Substantia nigra (tissue), 51 donors: ENCODE measurements at places on chromosomes 2 and 18.

DNA sequence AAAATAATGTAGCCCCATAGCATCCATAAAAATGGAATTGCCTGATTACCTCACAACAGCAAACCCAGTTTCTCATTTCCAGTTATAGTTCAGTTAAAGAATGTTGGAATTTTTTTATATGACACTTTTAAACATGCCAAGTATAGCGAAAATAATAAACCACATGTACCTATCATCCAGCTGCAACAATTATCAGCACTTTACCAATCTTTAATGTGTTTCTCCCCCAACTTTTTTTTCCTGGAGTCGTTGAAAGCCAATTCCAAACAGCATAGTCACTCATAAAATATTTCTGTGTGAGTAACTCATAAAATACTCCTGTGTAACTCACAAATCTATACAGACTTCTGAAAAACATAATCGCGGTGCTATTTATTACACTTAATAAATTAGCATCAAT is 38.1 kb downstream of the SMAD4 start:
- no peak for DNase-seq

DNA sequence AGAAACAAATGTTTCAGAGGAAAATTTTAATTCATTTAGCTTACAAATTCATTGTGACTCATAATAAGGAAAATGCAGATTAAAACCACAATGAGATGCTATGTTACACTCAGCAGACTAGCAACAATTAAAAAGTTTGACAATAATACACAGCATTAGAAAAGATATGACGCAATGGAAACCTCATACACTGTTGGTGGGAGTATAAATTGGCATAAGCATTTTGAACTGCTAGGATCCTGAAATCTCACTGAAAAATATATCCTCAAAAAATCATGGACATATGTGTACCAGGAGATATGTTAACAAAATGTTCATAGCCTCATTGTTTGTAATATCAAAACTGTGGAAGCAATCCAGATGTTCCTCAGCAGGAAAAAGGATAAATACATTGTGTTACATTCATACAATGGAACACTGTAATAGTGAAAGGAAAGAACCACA is 13.7 kb downstream of the CALCRL start:
- DNase-seq = no peak

- DNase-seq = no peak
Measured at GRCh38 chr2:127968610-127969339, 59.1 kb downstream of the SAP130 start.

DNA sequence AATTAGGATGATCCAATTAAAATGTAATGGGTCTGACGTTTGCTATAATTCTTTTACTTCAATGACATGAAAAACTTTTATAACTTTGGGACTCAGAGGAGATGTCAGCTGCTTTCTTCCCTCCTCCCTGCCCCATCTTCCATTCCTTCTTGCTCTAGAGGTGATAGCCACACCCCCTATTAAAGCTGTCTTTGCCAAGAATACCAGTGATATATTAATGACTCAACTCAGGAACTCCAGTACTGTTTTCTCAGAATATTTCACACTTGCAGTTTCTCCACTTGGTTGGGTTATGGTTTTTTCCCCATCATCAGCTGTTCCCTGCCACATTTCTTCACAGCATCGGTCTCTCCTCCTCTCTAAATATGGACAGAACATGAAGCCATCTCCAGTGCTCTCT is 184.0 kb downstream of the KCNE4 start:
- DNase-seq = no peak

- DNase-seq = no peak
Measured at GRCh38 chr2:127177617-127178263, 42.4 kb downstream of the CYP27C1 start.

DNA sequence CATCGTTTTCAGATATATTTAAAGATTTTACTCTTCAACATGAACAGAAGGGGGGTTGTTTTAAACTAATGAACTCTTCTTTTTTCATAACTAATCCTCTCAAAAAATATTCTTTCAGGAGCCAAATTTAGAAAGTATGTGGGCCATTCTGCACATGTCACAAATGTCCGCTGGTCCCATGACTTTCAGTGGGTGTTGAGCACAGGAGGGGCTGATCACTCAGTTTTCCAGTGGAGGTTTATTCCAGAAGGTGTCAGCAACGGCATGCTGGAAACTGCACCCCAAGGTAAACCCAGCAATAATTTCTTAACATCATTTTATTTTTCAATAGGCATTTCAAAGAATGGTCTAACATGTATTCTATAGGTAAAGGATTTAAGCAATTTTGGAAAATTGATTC is 136.0 kb downstream of the EML6 start:
- DNase-seq = no peak

GRCh38 chr18:40867459-40867858 is 1087.6 kb upstream of the PIK3C3 start:
- no peak for DNase-seq
